Tibial nerve (tissue), 4 donors: ENCODE measurements at places on chromosomes 12 and 14.

- no peak for DNase-seq
Observed at GRCh38 chr12:49959685-49960473, 1.8 kb upstream of the AQP5 start.

DNA sequence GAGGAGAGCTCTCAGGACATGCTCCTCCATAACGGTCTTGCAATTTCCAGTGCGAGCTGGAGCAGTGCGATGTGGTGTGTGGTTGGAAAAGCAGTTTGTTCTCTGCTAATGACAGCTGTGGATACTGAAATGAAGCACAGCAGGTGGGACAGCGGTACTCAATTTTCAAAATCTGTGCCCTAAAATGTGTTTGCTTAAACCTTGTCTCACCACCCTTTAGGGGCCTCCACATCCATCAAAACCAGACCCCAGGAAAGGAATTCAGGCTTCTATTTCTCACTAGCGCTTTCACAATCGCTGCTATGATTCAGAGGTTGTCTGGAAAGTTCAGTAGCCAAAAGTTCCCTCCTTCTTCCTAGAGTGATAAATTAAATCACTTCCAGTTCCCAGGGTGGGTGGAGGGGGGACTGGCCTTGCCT, 440.8 kb downstream of the EGLN3 start:
- no peak for DNase-seq

GRCh38 chr12:106089935-106090334, 48.8 kb downstream of the NUAK1 start:
- DNase-seq, result no peak

- DNase-seq, result no peak
Observed at GRCh38 chr14:65495196-65495595, 82.7 kb downstream of the FUT8 start.

DNA sequence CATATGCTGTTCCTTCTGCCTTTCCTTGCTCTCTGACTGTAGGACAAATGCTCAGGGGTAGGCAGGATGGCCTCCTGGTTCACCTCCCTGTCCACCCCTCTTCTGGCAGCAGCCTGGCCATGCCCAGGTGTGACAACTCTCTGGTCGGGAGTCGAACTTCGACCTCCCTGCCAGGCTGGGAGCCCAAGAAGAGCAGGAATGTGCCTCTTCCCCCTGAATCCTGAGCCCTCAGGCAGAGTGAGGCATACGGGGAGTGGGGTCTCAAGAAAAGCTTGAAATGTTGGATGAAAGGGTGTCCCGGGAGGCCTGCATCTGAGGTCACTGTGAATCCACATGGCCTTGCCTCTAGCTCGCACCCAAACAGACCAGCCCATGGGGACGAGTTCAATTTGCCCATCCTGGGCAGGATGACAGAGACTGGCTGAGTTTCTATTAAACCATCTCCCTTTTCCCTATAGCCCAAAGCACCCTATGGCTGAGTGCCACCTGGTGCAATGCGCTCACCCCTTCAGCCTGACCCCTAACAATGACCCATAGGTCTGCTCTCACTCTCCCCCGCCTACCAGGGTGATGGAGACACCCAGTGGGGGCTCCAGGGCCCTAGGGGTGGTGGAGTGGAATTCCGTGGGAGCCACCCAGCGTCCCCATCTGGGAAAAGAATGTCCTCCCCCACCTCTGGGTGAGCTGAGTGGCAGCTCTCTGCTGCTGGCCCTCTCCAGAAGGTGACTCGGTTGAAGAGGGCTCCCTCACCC, 52.9 kb upstream of the DIO3 start:
- DNase-seq, result no peak

DNA sequence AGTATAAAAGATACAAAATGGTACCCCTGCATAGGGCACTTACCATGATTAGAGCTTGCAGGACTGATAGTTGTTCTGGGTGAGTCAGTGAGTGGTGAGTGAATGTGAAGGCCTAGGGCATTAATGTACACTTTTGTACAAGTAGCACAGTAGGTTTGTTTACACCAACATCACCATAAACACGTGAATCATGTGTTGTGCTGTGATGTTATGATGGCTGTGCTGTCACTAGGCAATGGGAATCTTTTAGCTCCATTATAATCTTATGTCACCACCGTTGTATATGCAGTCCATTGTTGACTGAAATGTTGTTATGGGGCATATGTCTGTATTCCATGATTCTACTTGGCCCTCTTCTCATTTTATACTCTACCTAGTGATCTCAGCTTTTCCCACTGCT, 11.8 kb downstream of the NUBPL start:
- DNase-seq, result no peak

DNA sequence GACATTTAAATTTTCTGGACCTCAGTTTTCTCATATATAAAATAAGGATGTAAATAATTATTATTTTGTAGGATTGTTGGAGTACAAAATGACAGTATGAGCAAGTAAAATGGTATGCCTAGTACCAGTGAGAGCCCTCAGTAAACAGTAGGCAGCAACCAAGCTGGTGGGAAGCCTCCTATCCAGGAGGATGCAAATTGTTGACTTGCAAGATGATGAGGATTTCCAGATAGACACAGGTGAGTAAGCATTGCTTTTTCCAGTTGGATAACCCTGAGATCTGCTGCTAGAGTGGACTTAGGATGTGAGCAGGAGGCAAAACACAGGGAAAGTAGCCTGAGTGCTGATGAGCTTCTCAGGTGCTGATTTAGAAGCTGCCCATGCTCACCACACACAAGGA, 28.2 kb upstream of the AMIGO2 start:
- no peak for DNase-seq

GRCh38 chr12:48883305-48884161, 17.9 kb upstream of the RND1 start:
- no peak for DNase-seq

- DNase-seq, result no peak
Observed at GRCh38 chr12:94621662-94622359, 28.5 kb downstream of the TMCC3 start.

GRCh38 chr14:31025367-31026076, at the start of gene AP4S1:
TSS of gene AP4S1 (plus strand) at chr14:31025649. CDS start at chr14:31066197, 40,548 bp downstream.
- no peak for DNase-seq

DNA sequence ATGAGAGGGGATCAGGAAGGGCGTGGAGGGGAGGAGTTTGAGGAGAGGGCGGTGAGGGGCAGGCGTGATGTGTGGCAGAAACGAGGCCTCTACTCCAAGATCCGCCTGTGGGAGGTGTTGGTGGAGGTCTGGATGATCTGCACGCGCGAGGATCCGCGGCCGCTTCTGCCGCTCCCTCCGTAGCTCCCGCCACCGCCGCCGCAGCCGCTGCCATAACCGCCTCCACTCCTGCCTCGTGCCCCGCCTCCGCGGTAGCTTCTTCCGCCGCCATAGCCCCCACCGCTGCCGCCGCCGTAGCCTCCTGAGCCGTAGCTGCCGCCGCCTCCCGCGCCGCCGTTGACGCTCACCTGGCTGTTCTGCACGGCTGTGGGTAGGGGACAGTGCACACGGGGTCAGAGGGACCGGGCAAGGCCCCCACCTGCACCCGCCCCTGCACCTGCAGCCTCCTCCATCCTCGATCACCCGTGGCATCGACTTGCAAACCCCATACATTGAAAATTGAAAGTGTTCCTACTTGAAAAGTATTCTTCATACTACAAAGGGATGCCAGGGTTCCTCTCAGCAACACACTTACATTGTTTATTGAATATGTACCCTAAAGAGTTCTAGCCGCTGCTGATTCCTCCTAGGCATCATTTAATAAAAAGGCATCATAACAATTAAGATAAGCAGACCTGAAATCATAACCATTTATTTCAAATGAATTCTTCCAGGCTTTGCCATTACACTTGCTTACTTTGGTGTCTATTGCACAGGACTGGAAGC, 11.1 kb upstream of the KRT1 start:
- DNase-seq, result no peak

- no peak for DNase-seq
Observed at GRCh38 chr14:23950411-23951135, 3.0 kb upstream of the DHRS4 start.

DNA sequence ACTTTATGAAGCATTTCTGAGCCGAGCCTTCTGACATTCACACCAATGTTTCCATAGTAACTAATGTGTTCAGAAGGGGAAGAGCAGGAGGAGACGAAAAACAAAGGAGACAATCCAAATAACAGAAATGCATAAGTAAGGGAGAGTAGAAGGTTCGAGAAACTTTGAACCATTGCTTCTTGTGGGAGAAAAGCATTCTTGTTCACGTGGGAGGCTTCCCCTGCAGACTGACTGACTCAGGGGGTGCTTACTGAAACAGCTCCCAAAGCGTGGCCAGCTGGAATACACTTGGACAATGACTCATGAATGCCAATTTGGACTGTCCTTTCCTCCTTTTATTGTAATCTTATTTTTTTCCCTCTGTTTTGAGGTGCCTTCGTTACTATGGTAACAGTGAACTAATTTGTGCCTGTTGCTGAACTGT, 73.9 kb downstream of the NEDD1 start:
- no peak for DNase-seq

DNA sequence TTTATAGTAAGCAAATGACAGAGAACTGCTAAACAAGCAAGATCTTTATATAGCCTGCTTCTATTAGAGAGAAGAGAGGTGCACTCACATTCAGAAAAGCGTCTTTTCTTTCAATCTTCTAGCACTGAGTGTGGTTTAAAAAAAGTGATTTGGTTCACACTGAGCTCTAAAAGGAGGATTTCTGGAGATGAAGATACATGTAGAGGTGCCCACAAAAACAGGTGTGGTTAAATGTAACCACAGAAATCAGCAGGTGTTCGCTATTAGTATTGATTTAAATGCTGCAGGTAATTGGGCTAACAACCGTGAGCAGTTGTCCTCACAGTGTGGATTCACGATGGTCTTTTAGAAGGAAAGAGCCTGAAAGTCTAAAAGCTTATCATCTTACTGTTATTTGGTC, 10.7 kb downstream of the PKP2 start:
- no peak for DNase-seq

DNA sequence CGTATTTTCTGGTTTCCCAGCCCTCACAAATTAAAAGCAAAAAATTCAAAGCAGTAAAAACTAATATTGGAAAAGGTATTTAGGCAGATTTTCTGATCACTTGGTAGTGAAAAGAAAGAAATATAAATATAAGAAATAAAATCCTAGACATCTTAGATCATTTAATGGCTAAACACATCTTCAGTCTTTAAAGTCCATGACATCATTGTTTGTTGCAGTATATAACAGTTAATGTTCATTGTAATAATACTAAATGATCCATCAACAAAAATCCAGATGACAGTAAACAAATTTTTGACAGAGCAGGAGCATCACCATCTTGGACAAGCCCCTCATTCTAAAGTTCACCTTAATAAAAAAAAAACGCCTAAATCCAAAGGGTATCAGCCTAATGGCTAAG, 29.2 kb upstream of the CAPRIN2 start:
- DNase-seq, result no peak

- DNase-seq, result no peak
Observed at GRCh38 chr14:88895116-88895515, 70.7 kb downstream of the TTC8 start.

- DNase-seq, result no peak
Observed at GRCh38 chr12:90268574-90268973, 559.9 kb upstream of the ATP2B1 start.
